ENCODE measurements at places on chromosomes 13 and 19.

- no peak for DNase-seq
These were observed 49.3 kb downstream of the UBL3 start for GRCh38 chr13:29801102-29801501.

DNA sequence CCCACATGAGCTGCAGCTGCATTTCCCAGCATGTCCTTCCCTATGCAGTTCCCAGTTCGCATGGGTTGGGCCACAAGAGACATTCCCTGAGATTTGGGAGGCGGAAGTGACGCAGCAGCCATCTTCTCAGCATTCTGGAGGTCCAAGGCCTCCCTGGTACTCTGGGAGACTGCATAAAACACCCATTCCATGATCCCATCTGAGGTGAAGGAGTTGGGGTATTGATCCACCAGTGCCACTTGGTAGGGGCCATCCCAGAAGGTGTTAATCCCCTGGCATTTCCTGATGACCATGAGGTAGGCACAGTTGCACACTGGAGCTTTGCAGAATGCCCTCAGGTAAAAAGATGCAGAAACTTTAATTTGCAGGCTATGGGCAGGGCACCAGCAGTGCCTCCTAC lies 25.4 kb downstream of the POP4 start:
- DNase-seq: no peak

DNA sequence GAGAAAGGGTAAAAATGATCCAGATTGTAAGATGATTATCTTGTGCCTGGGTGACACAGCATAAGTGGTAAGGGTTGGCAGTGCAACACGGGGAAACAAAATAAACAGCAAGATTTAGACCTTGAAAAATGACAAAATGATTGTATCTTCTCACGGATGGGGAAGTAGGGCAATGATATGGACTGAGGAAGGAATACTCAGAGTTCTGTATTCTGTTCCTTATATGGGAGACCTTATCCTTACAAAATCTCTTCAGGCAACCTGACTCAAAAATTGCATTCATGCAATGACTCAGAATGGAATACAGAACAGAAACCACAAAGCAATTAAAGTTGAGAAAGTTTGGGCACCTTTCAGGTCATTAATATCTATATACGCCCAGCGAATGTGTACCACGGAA lies 149.0 kb downstream of the HS6ST3 start:
- DNase-seq: no peak

- peak; percentile 27 for DNase-seq
These were observed 248.3 kb downstream of the DCLK1 start for GRCh38 chr13:35882722-35883497.

GRCh38 chr13:101868585-101869469 lies 416.4 kb downstream of the ITGBL1 start:
- no peak for DNase-seq

DNA sequence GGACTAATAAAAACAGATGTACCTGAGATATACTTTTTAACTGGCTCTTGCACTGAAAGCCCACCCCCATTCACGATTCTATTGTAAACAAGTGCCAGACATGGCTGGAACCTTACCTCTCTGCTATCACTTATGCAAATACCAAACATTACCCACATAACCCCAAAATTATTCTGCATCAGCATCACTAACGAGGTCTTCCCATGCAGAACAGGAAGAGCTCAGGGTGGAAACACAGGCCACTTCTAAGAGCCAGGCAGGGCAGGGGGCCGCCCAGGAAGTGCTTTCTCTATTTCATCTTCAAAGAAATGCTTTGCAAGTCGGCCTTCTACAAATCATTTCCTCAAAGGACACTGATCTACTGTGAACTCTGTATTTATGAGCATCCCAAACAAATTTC lies 7.3 kb downstream of the IRS2 start:
- DNase-seq: no peak

- no peak for DNase-seq
These were observed 43.1 kb downstream of the TMEM255B start for GRCh38 chr13:113802090-113802531.

- DNase-seq: no peak
These were observed 1308.2 kb downstream of the PCDH9 start for GRCh38 chr13:65921933-65922332.

GRCh38 chr19:13978351-13979243 lies 26.3 kb downstream of the DCAF15 start:
- peak; percentile 65 for DNase-seq

DNA sequence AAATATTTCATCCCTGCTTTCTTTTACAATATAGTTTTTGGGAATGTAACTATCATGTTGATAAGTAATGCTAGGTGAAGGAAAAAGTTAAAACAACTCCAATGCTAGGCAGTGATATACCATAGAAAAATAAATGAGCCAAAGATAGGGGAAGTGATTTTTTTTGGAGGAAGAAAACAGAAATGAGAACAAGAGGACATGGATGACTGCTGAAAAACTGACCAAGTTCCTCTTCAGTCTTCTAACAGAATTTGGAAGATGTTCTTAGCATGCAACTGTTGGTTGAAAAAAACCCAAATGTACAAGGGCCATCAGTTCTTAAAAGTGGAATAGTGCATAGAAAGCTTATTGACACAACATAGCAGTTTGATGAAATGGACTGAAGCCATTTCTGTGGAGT lies 262.5 kb upstream of the STARD13 start:
- no peak for DNase-seq

GRCh38 chr19:37361994-37362393 lies 8.9 kb upstream of the ZNF527 start:
- no peak for DNase-seq

DNA sequence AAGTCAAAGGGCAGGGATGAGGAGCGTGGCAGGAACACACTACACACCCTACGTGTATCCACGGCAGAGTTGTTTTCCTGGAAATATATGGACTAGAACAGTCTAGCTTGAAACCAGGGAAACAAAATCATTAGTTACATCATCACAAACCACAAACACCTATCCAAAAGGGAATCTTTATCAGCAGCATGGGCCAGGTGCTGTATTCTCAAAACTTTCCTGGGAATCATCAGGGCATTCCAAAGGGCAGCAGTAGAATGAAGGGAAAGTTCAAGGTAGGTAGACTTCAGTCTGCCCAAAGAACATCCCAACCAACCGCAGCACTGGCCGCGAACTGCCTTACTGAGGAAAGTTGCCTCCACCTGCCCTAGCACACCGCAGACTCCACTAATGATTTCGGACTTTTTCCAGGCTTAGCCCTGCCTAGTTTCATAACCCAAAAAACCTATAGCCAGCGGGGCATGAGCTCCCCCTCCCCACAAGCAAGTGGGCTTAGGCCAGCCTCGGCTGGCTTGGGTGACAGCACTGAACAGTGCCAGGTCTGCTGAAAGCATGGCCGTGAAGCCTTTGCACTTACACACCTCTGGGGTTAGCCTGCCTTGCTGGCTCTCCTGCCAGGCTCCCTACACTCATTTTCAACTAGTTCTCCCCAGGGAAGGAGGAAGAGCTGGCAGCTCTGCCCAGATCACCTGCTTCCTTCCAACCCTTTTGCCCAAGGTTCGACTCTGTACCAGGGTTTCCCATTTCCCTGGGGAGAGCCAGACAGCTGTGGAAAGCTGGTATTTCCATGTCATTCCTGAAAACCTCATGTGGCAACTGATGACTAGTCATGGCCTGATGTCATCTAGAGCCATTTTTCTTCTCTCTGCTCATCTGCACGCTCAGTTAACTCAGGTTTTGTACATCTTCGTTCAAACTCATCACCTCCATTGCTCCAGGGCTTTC lies 77.3 kb upstream of the UBAC2 start:
- no peak for DNase-seq

GRCh38 chr13:49472186-49472585 lies 23.6 kb upstream of the PHF11 start:
- no peak for DNase-seq

DNA sequence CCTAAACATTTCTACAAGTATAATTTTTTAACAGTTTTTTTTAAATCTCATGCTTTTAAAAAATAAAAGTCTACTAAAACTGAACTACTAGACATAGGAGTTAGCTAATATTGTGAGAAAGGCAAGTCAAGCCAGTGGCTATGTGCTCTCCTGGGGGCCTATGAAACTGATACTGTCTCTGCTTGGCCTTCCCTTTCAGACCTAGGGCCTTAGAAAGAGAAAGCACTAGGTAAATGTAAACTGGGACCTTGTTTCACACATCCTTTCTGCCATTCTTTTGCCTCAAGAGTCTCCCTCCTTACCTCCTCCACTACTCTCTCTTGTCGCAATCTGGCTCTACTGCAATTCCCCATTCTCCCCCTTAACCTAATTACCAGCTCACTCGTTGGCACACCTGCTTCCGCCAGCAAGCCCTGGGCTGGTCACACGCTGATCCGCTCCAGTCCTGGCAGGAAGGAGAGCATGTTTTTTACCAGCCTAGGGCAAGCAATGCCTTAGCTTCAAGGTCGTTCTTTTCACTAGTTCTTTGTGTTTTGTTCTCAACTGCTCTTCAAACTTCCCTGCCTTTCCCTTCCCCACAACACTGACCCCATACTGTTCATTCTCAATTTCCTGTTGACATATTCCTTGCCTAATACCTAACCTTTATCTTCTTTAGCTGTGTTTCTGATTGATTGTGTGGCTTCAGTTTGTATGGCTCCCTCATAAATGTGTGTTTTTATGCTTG lies 23.1 kb downstream of the TBC1D4 start:
- no peak for DNase-seq

DNA sequence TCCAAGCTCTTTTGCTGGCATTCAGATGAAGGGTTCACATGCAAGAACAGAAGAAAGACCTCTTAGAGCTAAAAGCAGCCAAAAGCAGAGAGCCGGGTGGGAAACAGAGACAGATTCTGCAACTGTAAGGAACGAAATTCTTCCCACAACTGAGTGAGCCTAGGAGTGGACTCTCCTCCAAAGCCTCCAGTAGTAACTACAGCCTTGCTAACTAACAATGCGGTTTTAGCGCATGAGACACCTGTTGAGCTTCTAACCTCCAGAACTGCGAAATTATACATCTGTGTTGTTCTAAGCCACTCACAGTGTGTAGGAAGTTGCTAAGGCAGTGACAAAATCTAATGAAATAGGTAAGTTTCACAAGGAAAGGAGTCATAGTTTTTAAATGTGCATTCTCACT lies 98.1 kb upstream of the SLITRK1 start:
- no peak for DNase-seq

DNA sequence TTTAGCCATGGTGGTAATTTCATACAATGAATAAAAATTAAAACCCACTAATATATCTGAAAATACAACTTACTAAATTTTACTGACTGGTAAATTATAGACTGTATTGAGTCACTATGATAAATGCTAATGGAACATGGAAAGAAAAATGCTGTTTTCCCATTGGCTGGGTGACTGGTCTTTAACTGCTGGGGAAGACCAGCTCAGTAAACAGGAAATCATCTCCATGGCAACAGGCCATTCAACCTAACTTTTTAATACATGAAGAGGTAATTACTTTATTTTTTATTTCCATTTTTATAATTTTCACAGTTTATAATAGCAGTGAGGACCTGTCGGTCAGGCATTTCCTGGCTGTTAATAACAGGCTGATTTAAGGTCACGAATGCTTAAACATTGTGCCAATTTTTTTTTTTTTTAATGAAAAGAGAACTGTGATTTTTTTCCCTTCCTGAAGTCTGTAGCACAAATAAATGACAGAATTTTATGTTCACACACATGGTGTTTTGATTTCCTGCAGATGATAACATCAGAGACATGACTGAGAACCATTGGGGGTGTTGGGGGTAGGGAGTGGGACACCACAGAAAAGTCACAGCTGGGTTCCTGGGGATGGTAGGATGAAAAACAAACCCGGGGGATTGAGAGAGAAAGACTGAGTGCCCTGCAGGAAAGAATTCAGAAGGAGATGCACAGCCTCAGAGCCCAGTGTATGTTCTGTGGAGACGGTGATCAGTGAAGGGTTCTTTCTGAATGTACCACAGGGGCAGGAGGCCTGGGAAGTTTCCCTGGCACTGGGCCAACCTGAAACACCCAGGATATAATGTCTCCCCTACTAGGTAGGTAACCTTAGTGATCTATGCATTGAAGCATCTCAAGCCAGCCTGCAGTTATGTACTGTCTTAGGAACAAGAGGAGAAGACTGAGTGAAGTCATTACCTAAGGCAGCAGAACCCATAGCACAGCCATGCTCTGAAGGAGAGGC lies 297.1 kb downstream of the COG6 start:
- DNase-seq: peak; percentile 34

GRCh38 chr13:45133396-45134118 lies 13.2 kb downstream of the GTF2F2 start:
- DNase-seq: no peak

GRCh38 chr19:13154241-13154778 lies 4.1 kb downstream of the IER2 start:
- peak; percentile 75 for DNase-seq

DNA sequence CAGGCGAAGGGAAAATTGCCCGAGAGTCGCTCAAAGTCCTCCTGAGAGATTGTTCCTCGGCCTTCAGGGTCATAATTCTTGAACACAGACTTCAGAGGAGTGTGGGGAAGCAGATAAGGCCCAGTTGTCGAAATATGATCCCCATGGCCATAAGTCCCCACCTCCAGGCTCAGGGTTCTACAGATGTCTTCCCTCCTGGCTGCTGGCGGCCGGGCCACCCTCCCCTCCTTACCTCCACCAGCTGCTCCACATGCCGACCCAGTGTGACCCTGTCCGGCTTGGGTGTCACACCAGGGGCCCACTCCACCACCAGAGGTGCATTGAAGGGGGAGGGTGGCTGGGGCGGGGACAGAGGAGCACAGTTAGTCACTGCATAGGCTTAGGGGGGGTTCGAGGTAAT lies 10.1 kb downstream of the FAM98C start:
- no peak for DNase-seq

DNA sequence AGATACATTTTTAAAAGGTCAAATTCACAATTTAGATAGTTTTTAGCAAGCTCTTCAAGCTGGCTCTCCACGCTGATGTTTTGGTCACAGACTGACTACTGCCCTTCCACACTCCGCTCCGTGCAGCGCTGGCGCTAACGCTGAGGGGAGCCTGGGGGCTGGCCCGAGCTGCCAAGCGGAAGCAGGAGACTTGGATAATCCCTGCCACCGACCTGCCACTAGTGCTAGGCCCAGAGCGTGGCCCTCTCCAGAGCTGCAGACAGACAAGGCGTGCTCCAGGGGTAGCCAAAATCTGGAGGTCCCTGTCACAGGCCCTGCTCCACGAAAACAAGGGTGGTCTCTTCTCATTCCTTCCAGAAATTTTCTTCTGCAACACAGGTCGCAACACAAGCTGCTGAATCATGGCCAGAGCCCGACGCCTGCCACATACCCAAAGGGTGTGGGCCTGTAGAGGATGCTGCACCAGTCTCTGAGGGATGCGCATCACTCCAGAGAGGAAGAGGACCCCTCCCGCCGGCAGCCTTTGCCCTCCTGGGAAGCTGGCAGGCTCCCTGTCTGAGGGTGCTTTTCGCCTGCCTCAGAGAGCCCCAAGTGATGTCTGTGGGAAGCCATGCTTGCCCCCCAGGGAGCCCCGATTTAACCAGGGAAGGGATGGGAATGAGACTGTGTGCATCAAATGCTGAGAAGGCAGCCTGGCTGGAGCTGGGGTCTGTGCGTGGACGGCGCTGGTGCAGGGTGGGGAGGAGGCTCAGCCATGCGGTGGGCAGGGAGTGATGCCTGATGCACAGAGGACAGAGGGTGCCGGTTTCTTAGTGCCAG lies 21.6 kb downstream of the CAPS start:
- DNase-seq: no peak
